ENCODE measurements at places on chromosomes 11 and 22.

- DNase-seq = no peak
Measured at GRCh38 chr11:30984827-30985226, 384.7 kb downstream of the DCDC1 start.

DNA sequence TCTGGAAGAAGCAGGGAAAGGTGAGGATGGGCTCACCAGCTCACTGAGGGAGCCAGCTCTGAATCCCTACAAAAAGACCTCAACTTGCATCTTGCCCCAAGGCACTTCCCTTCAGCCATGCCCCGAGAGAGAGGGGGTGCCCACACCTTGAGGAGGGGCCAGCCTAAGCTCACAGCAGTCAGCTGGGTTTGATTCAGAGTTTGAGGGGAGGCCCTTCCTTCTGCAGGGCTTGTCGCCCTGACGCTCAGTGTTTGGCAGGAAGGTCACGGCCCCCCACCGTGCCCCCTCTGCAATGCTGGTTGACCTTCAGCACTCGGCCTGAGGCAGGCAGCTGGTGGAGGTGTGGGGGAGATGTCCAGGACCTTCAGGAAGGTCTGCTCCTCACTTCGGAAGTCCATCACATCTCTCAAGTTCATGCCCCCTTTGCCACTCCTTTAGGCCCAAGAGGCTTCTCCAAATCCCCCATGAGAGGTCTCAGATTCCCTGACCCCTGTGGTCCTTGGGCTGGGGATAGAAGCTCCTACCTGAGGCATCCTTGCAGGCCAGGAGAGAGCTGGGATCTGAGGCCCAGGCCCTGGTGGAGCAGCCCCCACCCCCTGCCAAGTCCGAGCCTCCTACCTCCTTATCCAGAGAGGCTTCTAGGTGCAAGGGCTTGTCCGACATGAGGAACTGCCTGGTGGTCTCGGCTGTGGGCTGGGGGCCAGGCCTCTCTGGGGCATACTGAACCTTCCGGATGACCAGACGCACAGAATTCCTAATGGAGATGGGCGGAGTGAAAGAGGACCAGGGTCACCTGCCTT lies 37.6 kb downstream of the TPBGL start:
- no peak for DNase-seq

GRCh38 chr22:47239474-47239860 lies 477.0 kb downstream of the TBC1D22A start:
- no peak for DNase-seq

DNA sequence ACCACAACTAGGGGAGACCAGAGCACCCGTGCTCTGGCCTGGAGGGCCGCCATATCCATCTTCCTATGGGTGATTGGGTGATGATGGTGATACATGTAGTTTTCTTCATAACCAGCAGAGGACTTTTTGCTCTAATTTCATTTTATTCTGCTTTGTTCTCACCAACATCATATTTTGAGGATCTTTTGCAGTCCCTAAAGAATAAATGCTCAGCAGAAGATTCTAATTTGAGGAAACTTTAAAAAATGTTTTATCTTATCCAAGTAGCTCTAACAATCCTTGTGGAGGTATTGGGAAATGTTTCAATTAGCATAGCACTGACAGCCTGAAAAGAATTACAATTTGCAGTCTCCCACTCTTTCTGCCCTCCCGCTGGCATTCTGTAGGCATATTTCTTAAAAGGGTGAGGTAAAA lies 544.0 kb downstream of the NTM start:
- no peak for DNase-seq

DNA sequence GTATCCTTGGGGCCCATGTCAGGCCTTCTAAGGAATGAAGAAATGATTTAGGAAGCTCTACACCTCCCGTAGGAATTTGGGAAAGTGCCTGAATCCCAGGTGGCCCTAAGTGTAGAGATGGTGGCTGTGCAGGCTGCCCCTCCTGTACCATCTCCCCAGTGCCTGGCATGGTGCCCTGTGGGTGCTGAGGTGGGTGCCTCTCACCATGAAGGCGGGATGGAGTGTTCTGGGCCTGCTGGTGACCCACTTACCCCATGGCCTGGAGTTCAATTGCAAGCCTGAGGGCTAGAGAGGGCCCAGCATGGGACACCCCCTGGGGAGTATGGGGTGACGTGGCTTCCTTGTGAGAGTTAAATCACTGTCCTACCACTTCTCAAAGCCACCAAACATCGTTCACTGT lies 19.8 kb downstream of the SAMM50 start:
- no peak for DNase-seq

DNA sequence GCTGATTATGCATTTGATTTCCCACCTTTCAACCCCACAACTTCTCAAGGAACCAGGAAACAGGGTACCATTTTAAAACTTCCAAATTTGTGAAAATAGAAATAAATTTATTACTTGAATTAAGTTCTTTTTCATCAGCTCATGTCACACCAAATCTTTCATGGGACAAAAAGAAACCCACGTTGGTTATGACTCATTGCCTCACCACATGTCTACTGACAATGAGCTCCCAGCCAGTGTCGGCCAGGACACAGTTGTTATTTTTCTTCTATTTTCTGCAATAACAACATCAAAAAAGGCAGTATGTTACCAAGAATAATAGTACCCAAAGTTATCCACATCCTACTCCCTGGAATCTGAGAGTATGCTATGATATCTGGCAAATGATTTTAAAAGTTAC lies 17.3 kb downstream of the MS4A6A start:
- DNase-seq = no peak

GRCh38 chr22:49431551-49431950 lies 396.1 kb downstream of the BRD1 start:
- DNase-seq = no peak

- DNase-seq = no peak
Measured at GRCh38 chr11:109508943-109509342, 87.0 kb downstream of the C11orf87 start.

GRCh38 chr11:115132436-115133228 lies 371.6 kb downstream of the CADM1 start:
- DNase-seq = peak; percentile 19

- DNase-seq = no peak
Measured at GRCh38 chr11:35968386-35969088, 24.7 kb downstream of the LDLRAD3 start.

DNA sequence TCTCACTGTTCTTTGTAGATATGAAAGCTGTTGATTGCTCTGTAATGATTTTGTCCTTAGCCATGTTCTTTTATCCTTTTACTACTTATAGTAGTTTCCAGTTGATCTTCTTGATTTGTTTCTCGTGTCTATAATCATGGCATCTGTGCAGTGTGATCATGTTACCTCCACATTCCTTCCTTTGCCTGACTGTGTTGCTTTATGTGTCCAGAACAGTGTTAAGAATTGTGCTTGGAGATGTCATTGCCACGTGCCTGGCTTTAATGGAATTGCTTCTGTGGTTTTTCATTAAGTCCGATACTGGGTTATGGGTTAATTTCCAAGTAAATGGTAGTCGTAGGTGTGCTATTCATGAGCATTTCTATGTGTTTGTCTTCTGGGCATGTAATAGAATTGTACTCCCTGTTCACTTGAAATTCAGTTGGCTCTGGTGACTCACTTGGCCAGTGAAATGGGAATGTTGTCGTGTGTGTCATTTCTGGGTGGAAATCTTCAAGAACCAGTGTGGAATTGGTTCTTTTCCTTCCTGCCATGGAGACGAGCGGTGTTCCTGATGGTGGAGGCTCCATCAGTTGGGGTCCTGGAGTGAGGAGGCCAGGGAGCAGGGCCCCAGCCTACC lies 6.8 kb downstream of the GTSE1 start:
- no peak for DNase-seq

DNA sequence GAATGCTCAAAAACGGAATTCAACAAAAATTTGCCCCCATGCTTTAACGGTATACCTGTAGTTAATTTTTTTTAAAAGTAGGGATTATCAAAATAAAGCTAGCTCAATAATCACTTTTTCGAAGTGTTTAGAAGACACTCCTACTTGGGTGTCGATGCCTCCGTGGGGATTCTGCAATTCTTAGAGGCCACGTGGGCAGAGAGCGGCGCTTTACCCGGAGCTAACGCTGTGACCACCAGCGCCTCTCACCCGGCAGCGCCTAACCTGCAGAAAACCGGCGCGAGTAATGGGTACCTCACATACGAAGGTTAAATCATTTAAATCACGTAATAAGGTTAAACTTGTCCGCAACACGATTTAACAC lies 583 bp downstream of the TAF1D start:
- peak; percentile 74 for DNase-seq

DNA sequence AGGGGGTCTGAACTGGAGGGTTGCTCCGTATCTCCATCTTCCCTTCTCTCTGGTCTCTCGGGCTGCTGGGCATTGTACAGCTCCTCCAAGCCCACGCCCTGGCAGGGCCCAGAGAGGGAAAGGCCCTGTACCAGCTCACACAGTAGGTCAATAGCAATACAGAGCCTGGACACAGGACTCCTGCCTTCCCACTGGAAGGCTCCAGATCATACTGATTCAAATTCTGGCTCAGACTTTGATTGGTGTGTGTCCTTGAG lies 6.6 kb downstream of the CSDC2 start:
- no peak for DNase-seq

Measured in activated CD4-positive, alpha-beta memory T cell treated with anti-CD3 and anti-CD28 coated beads for 36 hours (primary cell).